ENCODE measurements at places on chromosomes 6 and 20.

DNA sequence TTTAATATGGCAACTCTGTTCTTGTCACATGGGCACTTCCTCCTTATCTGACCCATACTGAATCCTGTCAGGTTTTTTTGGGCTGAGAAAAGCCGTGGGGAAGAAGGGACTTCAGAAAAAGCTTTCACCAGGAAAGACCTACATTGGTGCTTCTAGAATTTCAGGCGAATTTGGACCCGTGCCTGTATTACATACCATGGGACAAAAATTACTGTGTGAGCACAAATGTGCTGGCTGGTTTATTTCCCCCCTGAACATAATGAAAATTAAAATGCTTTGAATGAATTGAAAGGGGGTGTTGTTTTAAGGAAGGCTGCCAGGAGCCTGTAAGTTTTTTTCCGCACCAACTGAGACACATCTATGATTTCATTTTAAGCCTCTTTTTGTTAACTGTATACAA, 29.6 kb downstream of the CAP2 start:
- no peak for DNase-seq

DNA sequence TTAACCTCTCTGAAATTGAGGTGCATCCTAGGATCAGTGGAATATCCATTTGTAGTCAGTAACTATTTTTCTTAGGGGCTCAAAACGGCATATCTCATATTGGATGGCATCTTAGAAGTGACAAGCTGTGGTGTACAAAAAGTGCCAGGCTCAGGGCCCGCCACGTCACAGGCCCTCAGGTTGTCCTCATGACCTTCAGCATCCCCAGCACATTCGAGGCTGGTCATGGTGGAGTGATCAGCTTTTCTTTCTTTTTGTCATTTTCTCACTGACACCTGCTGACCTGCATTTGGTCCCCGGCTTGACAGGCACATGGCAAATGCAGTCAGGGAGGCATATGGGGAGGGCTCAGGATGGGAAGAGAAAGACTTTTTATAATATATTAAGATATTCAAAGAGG, 7.1 kb upstream of the E2F1 start:
- no peak for DNase-seq

GRCh38 chr6:137715589-137716045, 151.4 kb upstream of the TNFAIP3 start:
- no peak for DNase-seq

- DNase-seq, result peak; percentile 17
Observed at GRCh38 chr20:62938105-62938888, at the start of gene GID8. GID8 (plus strand) TSS chr20:62938147; CDS start chr20:62941503, 3,356 bp downstream.

DNA sequence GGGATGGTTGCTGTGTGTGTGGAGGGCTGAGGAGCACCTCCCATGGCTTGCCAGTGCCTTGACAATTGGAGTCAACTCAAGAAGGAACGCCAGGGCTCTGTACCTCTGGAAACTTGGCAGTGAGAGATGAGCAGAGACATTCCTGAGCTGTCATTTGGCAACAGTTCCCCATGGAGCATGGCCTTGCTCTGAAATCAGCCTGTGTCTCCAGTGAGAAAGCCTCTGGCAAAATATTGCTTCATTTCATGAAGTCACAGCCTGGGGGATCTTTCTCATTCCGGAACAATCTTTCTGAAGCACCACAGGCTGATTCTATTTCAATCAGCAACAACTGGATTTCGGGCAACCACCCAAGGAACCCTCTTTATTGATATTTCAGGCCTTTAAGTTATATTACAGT, 52.2 kb upstream of the FNDC1 start:
- no peak for DNase-seq

GRCh38 chr6:138724015-138724414, 49.6 kb upstream of the CCDC28A start:
- DNase-seq, result peak; percentile 1

DNA sequence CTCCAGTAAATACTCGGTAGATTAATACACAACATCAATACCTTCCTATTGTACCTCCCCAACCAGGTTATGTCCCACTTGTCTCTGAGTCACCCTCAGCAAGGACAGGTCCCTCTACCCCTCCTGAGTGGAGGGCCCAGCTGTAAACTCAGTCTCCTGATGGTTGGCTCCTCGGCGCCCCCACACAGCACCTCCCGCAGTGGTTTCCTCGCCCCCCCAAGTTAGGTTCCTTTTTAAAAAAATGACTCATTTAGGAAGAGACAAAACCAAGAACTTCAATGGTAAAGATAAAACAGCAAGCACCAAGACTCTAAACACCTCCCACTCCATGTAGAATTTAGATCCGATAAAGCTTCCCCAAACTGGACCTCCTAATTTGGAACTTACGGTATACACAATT, 83.5 kb downstream of the TRERF1 start:
- DNase-seq, result no peak

DNA sequence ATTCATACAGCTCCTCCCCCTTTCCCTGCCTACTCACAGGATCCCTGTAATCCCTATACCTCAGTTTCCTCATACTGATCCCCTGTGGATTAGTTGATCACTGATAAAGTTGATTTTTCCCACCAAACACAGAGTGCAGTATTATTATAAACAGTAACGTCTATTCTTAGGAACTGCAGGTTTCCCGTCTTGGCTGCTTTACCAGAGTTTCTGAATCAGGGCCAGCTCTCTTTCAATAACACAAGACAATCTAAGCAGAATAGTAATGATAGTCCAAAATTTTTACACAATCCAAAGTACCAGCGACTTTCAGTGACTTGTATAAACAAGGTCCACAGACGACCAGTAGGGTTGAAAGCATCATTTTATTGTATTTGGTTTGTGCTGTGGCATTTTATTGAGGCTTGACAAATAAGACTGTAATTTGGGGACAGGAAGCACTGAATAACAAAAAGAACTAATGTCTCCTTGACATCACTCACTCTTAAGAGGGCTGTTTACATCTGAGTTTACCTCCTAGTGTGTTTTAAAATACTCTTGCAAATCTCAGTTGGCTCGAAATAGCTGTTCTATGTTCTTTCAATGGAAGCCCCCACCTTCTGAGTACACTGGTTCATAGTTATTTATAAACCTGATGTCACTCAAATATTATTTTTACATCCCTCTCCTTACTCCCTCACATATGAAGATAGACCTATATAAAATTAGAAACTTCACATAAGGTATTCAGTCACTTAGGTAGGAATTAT, 6.1 kb upstream of the JARID2 start:
- no peak for DNase-seq

- DNase-seq, result no peak
Observed at GRCh38 chr20:7094438-7094997, 327.0 kb downstream of the BMP2 start.

- no peak for DNase-seq
Observed at GRCh38 chr6:150835620-150836019, 29.9 kb upstream of the MTHFD1L start.

GRCh38 chr6:39835821-39836295, 43.7 kb downstream of the DAAM2 start:
- DNase-seq, result no peak

GRCh38 chr6:54617730-54618129, 228.8 kb upstream of the FAM83B start:
- no peak for DNase-seq

GRCh38 chr20:60403105-60403741, 445.0 kb downstream of the CDH26 start:
- DNase-seq, result no peak

DNA sequence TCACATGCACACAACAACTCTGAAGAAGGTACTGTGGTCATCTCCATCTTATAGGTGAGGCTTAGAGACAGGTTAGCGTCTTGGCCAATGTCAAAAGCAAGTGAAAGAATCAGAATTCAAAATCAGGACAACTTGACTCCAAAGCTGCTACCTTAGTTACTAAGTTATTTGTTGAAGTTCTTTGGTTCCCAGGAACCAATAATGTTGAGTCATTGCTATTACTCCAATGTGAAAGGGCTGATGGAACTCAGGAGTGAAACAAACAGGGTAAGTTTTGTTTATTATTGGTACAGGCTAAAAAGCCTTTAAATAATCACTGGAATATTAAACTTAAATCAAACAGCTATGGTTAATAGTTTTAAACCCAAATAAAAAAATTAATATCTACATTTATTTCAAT, 111.1 kb downstream of the PDSS2 start:
- no peak for DNase-seq

DNA sequence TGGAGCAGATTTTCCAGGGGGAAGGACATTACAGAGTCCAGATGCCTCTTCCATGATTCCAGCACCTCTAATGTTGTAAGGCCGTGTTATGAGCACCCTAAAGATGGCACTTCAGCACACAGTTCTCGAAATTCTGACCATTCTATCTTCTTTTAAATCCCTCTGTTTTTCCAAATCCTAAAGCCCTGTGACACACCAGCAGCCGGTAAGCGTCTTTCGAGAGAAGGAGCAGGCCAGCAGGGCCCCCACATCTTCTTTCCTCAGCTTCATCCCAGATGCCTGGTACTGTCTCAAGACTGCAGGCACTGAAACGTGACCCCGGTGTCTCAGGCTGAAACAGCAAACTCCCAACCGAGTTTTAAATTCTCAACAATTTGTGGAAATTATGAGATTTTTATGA, 211.6 kb upstream of the FOXQ1 start:
- no peak for DNase-seq

GRCh38 chr20:38927902-38928578, 1.8 kb downstream of the FAM83D start:
- no peak for DNase-seq

DNA sequence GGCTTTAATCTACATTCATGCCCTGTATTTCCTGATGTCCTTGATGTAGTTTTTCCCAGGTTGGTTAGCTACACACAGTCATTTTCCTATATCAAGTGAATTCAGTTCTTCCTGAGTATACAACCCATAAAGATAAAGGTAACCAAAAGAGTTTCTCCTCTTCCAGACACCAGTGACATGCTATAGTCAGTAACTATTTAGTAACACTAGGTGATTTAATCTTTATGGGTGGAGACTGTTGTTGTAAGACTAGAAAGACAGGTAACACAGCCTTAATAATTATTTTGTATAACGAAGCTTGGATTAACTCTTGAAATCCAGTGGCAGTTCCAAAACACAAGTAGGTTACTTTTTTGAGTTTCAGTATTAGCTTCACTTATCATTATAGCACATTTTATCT, 17.6 kb downstream of the MCUR1 start:
- DNase-seq, result no peak

DNA sequence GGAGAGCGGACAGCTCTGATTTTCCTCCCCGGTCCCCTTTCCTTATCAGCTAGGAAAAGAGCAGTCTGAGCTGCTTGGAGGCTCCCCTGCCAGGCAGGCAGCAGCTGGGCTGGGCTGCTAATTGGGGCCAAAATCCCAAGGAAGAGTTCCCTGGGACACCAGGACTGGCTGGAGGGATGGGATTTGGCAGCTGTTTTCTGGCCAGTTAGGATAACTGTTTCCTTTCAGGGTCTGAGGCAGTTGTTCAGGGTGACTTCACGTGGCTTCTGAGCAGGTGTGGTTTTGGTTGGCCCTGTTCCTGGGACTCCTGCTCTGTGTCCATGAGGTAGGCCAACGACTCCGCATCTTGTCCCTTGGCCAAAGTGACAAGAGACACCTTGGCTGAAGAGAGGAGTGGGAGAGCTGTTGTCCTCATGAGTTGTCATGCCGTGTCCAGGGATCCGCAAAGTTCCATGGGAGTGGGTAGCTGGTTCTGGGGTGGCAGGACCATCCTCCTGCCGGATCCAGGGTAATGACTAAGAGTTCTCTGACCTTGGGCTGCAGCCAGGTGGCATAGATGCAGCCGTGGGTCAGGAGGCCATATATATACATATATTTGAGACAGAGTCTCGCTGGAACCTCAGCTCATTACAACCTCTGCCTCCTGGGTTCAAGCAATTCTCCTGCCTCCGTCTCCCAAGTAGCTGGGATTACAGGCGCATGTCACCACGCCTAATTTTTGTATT, 21.2 kb downstream of the MRPS18A start:
- no peak for DNase-seq

GRCh38 chr6:79410806-79411205, 126.4 kb downstream of the LCA5 start:
- no peak for DNase-seq

GRCh38 chr6:75791881-75792280, 42.8 kb downstream of the MYO6 start:
- DNase-seq, result no peak

GRCh38 chr20:31653561-31653960, 15.8 kb downstream of the COX4I2 start:
- no peak for DNase-seq

- no peak for DNase-seq
Observed at GRCh38 chr6:12311106-12311505, 20.9 kb downstream of the EDN1 start.

DNA sequence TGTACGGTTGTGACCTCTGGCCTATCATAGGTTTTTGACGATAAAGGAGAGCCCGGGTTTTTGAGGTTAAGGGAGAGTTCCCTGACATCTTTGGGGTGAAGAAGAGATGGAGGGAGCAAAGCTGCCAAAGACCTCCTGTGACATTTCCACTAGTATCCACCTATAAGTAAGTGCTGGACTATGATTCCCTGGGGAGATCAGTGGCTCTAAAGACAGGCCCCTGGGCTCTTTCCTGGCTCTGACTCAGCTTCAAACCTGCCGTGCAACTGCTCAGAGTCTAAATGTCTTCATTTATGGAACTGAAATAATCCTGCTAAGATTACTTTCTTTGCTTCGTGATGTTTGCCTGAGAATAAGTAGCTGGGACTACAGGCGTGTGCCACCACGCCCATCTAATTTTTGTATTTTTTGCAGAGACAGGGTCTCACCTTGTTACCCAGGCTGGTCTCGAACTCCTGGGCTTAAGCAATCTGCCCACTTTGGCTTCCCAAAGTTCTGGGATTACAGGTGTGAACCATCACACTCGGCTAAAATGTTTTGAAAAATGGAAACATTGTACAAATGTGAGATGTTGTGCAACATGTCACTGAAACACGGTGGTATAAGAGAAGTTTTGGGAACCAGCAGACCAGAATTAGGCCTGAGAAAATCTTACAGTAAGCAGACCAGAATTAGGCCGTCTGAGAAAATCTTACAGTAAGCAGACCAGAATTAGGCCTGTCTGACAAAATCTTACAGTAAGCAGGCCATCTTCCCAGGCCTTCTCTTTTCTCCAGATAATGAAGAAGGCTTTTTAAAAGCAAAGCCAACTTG, 1.1 kb upstream of the PAQR8 start:
- no peak for DNase-seq

- no peak for DNase-seq
Observed at GRCh38 chr20:58876437-58876836, 23.9 kb downstream of the GNAS start.

- DNase-seq, result no peak
Observed at GRCh38 chr6:321536-322258, 29.4 kb downstream of the DUSP22 start.

- no peak for DNase-seq
Observed at GRCh38 chr6:2753743-2754142, 3.0 kb upstream of the MYLK4 start.
